ENCODE measurements at places on chromosomes 4 and X.

GRCh38 chrX:153771415-153772315 is 7.6 kb downstream of the PLXNB3 start:
- DNase-seq: no peak

DNA sequence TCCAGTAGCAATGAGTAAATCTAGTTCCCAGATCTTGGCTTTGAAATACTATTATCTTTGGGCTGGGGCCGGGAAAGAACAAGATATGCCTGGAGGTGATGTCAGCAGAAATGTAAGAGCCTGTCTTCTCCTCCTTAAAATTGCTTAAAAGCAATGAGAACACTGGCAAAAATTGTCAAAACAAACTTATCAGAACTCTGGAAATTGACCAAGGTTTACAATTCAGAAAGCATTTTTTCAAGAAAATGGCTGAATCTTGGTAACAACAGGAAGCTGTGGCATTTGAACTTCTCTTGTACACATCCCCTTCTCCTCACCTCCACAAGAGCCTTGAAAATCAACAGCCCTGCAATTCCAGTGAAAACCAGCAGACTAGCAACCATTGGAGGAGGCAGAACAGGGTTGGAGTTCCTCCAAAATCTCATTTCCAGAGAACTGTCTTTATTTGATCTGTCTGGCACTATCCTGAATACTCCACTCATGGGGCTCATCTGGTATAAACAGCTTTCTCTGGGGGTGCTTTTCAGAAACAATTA is 13.5 kb downstream of the TIMP1 start:
- no peak for DNase-seq

GRCh38 chr4:121737846-121738554 is 27.0 kb downstream of the SMIM43 start:
- no peak for DNase-seq

DNA sequence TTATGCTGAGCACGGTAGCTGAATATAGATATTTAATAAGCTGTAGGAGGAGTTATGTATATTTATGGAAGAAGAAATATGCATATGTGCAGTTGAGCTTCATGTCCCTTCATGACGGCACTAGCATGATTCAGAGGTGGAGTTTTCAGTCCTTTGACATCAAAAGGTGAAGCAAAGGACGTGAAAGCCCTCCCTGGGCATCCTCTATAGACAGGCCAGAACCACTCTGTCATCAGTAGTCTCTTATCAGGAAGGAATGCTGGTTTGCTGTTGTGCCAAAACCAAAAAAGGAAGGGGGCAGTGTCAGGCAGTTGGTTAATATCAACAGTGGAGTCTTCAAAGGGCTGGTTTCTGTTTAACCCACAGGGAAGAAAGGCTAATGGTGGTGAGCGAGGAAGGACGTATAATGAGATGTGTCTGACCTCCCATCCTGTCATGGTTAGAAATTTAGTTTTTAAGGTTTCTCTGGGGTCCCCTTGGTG is 23.5 kb upstream of the IL2 start:
- no peak for DNase-seq

GRCh38 chrX:96846841-96847240 is 36.9 kb upstream of the RPA4 start:
- no peak for DNase-seq

- no peak for DNase-seq
Measured at GRCh38 chrX:40079572-40079971, 18.2 kb downstream of the BCOR start.

DNA sequence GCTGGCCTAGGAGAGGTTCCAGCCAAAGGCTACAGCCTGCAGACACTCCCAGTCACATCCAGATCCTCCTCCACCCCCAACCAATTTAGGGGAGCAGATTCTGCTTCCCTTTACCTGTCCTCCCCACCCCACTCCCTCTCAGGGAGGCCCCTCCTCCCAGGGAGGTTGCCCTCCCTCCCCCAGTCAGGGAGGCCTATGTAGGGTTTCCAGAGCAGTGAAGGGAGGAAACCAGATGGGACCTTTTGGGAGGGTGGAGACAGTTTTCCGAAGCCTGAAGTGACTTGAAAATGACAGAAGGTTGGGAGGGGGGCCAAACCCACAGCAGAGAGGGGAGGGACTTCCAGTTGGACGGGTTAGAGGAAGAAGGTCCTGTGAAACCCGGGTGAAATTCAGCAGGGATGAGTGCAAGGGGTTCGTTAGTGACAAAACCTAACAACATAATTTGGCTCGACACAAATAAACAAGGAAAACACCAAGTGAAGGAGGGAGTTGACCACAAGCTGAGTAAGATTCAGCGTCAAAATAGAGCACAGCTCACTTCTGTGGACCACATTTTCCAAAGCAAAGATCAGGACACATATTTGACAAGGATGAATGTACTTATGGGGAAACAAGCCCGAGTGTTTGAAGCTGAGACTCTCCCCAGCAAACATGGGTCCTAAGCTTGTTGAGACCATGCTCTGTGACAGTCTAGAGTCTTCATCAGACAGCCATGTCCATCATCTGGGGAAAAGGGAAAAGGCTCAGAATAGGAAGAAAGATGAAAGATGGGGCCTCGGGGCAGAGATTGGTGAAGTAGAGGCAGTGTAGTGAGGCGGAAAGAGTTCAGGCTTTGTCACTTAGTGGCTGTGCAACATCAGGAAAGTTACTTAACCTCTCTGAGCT is 46.4 kb downstream of the PRPS1 start:
- no peak for DNase-seq

- no peak for DNase-seq
Measured at GRCh38 chr4:98512918-98513317, 145.5 kb downstream of the TSPAN5 start.

- no peak for DNase-seq
Measured at GRCh38 chr4:78058591-78059523, 1.7 kb downstream of the FRAS1 start.

- no peak for DNase-seq
Measured at GRCh38 chrX:84339507-84340364, 151.7 kb upstream of the RPS6KA6 start.

- no peak for DNase-seq
Measured at GRCh38 chrX:152904151-152905080, 6.5 kb downstream of the ZNF185 start.

GRCh38 chr4:16820329-16820728 is 78.1 kb downstream of the LDB2 start:
- DNase-seq: no peak

GRCh38 chr4:130043732-130044160 is 947.8 kb downstream of the C4orf33 start:
- DNase-seq: peak; percentile 41

GRCh38 chr4:48778431-48779094 is 1.5 kb downstream of the FRYL start:
- DNase-seq: no peak

DNA sequence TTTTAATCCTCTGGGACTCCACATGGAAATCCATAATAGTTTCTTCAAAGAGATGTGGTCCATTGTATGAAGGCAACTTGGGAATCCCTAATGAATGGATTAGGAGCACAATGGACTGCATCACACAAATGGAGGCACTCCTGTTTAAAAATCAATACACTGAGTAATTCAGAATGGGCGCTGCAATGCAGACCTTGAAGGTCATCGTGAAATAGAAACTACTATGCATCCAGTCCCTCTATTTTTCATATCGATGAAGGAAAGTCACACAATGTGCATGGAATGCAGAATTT is 98.8 kb upstream of the EGFL6 start:
- no peak for DNase-seq

DNA sequence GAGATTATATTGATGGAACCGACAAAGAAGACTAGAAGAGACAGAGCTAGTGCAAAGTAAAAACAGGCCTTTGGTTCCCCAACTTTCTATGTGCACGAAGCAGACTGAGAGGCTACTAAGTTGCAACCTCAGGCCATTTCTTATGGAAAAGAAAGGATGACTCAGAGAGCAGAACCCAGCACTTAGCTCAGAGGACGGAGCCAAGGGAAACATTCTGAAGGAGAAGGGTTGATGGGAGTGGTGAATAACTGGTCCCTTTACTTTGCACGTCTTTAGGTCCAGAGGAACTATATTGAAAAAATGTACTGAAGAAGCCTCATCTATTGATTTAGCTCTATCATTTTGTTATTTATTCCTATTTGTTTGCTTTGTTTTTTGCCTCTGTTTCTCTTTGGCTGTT is 182.1 kb downstream of the CPE start:
- no peak for DNase-seq

DNA sequence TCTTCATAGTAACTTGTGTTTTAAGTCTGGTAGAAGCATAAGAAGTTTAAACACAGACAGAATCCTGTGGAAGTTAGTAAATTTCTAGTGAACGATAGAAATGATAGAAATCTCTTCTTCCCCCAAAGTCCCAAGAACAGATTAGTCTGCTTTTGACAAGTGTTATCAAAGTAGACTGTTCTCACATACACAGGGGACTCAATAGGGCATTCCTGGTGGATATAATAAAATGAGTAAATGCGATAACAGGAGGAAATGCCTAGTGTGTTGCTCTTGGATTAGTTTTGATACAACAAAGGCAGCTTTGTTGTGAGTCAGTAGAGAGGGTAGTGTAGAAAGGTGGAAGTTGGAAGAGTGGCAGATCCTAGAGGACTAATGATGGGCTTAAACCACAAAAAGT is 43.5 kb downstream of the CLCN3 start:
- DNase-seq: no peak

GRCh38 chrX:1334854-1335253 is 1.7 kb upstream of the IL3RA start:
- DNase-seq: no peak

GRCh38 chrX:15745179-15745578 is 7.1 kb downstream of the CA5B start:
- DNase-seq: no peak

DNA sequence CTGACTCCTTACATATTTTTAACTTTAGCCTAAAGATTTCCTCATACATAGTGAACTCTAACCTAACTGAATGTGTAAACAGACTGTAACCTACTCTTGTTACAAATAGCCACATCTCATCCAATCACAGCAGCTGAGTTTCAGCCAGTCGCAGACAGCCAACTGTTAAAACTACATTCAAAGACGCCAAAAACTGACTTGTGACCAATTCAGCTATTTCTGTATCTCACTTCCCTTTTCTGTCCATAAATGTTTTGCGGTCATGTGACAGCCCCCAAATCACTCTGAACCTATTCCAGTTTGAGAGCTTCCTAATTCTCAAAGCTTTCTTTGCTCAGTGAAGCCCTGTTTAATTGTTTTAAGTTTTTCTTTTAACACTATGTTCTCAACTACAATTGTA is 2731.9 kb downstream of the ARAP2 start:
- DNase-seq: no peak

DNA sequence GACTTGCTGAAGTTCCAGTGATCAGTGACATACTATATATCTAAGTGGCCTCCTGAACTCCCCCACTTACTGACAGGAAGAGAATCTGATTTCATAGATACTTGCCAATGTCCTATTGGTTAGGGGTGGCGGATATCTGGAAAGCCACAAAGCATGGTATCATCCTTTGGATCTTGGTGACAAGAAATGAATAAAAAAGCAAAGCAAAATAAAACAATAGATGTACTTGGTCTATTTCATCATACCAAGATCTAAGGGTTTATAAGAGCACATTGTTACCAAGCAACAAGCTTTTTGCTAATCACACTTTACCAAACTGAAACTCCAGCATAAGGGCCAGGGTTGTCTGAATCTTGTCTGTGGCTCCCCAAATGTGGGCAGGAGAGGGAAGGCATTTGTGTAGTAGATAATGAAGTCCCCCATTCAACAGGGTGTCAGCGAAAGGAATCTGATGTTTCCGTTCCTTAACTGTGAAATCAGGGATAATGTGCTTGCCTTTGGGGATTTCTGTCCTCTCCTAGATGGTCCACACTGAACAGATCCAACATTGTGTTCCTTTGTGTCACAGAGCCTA is 125.0 kb upstream of the SMIM10 start:
- DNase-seq: no peak

GRCh38 chr4:92090887-92091286 is 212.9 kb upstream of the GRID2 start:
- DNase-seq: no peak

DNA sequence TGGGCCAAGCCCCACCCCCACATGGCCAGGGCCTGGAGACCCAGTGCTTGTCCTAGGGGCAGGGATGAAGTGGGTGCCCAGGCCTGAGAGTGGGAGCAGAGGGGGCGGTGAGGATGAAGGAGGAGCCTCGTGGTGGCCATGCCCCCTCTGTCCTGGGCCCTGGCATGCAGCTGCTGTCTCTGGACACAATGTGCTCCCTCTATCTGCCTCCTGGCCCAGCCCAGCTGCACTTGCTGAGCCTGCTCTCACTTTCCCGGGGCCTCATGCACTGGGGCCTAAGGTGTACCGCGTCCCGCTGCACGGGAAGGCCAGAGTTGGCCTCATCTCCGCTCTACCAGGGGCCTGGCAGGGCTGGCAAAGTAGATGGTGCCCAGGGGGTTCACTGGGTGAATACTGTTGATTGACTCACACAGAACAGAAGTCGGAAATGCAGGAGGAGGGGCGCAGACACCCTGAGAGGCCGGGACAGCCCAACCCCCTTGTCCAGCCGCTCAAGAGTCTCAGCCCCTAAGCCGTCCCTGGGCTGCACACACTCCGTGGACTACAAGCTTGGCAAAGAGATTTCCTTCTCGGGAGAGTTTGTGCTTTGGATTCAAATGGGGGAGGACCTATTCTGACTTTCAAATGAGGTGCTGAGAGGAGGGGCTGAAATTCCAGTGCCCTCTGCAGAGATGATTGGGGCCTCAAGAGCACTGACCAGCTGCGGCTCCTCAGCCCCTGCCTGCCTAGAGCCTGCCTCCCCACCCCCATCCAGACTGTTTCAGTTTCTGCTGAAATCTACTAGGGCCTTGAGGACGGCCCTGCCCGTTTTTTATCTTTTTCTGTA is 112.4 kb downstream of the PSAPL1 start:
- DNase-seq: no peak

GRCh38 chr4:168769416-168769815 is 240.6 kb downstream of the CBR4 start:
- DNase-seq: no peak

DNA sequence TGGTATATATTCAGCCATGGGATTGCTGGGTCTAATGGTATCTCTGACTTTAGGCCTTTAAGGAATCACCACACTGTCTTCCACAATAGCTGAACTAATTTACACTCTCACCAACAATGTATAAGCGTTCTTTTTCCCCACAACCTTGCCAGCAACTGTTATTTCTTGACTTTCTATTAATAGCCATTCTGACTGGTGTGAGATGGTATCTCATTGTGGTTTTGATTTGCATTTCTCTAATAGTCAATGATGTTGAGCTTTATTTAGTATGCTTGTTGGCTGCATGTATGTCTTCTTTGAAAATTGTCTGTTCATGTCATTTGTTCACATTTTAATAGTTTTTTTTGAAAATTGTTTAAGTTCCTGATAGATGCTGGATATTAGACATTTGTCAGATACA is 235.2 kb downstream of the HEPH start:
- DNase-seq: no peak

GRCh38 chr4:74202062-74202586 is 44.2 kb downstream of the MTHFD2L start:
- no peak for DNase-seq

DNA sequence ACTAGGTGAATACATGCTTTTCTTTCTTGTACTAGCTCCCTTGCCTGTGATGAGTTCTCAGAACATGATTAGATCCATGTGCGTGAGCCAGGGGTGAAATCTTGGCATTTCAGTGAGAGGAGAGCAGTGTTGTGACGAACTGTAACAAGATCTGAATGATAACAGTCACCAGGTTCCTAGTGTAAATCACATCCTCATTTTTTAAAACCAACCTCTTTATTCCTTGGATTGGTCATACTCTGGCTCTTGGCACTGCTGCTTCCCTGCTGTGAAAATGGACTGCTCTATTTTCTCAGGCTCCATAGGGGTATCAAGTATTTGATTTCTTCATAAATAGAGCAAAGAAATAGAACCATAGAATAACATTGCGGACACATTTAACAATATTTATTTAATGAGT is 206.3 kb downstream of the SLC4A4 start:
- peak; percentile 54 for DNase-seq

All from BJ (cell line).